ENCODE measurements at places on chromosomes 4 and X.
A peak's percentile ranks its signal among the peaks of the same experiment; 100 is the strongest.

- no peak for DNase-seq
Measured at GRCh38 chr4:36332023-36332781, 50.8 kb downstream of the DTHD1 start.

GRCh38 chr4:153142700-153143438 lies 61.4 kb upstream of the TRIM2 start:
- peak; percentile 82 for DNase-seq

- DNase-seq = peak; percentile 63
Measured at GRCh38 chr4:123444290-123444731, 47.7 kb downstream of the SPRY1 start.

GRCh38 chrX:76893930-76894329 lies 466.4 kb downstream of the MAGEE1 start:
- peak; percentile 1 for DNase-seq

DNA sequence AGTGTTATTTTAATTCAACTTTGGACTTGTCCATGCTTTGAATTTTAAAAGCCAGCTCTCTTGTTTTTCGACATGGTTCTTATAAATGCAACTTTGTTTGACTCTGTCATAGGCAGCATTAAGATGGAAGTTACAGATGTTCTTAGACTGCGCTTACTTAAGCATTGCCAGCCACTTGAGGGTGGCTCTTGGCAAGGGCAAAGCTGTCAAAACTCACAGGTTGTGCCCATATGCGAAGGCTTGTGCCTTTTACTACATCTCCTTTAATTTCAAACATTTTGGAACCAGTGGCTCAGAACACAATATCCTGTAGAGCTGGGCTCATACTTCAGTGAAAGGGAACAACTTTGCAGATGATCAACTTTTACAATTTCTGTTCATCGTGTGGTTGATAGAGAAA lies 135.5 kb downstream of the TRAM1L1 start:
- DNase-seq = no peak

DNA sequence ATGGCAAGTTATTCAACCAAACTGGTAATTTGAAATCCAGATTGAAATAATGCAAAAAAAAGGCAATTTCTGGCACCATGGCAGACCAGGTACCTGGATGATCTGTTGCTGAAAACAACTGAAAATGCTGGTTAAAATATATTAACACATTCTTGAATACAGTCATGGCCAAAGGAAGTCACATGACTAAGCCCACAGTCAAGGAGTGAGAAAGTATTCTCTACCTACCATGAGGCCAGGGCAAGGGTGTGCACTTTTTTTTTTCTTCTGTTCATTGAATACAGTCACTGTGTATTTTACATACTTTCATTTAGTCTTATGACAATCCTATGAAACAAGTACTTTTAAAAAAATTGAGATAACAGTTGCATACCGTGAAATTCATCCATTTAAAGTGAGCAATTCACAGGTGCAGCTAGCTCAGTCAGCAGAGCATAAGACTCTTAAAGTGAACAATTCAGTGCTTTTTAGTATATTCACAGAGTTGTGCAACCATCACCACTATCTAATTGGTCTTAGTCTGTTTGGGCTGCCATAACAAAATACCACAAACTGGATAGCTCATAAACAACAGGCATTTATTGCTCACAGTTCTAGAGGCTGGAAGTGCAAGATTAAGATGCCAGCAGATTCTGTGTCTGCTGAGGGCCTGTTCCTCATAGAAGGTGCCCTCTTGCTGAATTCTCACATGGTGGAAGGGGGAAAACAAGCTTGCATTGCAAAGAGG lies 4.8 kb upstream of the MPP1 start:
- peak; percentile 25 for DNase-seq

DNA sequence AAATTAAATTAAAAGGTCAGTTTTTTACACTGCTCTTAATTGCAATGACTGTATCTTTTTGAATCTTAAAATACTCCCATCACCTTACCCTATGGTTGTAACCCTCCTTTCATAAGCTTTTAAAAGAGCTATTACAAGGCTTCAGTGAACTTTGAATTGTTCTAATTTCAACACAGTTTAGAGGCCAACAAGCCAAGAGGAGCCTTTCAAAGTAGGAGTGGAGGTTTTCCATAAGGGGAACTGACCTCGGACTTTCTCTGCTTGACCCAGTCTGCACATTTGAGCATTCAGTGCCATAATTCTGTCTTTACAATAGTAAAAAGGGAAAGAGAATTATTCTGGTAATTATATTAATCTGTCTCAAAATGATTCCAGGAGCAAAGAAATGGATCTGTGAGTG lies 98.9 kb downstream of the PARM1 start:
- DNase-seq = no peak

GRCh38 chrX:47212381-47213293 lies 5.8 kb upstream of the CDK16 start:
- no peak for DNase-seq

DNA sequence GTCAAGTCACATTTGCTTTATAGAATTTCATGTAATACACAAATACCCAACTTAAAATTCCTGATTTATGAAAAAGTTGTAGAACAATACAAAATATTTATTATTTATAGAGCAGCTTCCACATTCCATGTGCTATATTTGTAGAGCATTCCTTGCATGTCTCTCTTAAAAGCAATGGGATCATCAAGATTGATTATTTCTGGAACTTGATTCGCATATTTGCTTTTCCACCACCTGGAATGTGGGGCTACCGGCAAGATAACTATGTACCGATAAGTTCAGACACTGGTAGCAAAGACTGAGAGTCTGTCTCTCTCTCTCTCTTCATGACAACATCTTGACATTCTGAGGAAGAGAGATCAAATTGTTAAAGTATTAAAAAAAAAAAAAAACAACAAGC lies 59.3 kb downstream of the MAPK10 start:
- no peak for DNase-seq

GRCh38 chrX:18649498-18649951 lies 22.4 kb downstream of the RS1 start:
- no peak for DNase-seq

DNA sequence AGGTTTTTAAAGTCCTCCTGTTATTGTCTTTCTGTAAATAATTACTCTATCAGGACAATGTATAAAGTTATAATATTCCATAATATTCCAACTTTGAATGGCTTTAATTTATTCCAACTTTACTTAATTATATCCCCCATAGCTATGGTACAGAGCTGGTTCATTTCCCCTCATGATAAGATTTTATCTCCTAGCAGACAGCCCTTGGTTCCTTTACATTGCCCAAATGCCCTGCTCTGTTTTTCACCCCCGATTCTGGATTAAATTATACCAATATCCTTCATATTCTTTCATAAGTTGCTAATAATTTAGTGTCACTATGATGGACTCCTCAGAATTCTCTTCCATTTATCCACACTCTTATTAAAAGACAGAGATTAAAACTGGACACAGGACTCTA lies 340.5 kb downstream of the MAPK10 start:
- no peak for DNase-seq

GRCh38 chrX:29382811-29383210 lies 795.6 kb downstream of the IL1RAPL1 start:
- DNase-seq = no peak

- no peak for DNase-seq
Measured at GRCh38 chrX:19829814-19830213, 57.6 kb downstream of the SH3KBP1 start.

- DNase-seq = no peak
Measured at GRCh38 chr4:152997771-152998487, 61.8 kb downstream of the FHDC1 start.

DNA sequence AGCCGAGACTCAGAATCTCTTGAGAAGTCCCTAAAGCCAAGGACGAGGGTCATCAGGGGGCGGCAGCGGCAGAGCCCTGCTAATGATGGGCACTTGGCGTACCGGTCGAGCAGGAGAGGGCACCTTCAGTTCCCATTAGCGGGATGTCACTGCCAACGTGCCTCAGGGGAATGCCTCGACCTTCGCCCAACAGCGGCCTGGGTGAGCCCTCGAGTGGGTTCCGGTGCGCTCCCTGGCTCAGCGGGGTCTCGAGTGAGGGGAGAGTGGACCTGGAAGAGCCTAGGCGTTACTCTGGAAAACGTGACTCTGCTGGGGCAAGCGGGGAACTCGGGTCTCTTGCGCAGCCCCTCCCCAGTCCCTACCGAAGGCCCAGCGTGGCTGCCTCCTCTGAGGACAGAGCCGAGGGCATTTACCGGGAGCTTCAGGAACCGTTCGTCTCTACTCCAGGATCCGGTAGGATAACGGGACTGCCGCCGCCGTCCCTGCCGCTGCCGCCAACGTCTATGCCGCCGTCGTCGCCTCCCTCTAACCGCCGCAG lies 36.9 kb downstream of the PGRMC1 start:
- DNase-seq = no peak

- DNase-seq = no peak
Measured at GRCh38 chr4:80705311-80705710, 325.2 kb upstream of the BMP3 start.

GRCh38 chr4:88818631-88819470 lies 121.2 kb upstream of the NAP1L5 start:
- peak; percentile 75 for DNase-seq

DNA sequence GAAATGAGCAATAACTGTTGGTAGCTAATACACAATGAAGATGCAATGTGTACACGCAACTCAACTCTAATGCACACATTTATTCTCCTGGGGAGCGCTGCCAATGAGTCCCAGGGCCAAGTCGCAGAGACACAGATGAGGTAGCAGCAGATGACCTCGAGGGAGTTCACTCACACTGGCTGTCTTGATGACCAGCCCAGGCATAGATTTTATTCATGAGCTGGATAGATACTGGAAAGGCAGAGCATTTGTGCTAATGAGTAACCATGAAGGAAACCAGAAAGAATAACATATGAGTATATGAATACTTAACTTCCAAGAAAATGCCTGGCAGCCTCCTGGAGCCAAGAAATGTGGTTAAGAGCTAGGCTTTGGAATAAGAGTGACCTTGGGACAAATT lies 42.3 kb downstream of the RASL11B start:
- DNase-seq = no peak

GRCh38 chrX:32155044-32155638 lies 1056.2 kb downstream of the DMD start:
- DNase-seq = no peak

- no peak for DNase-seq
Measured at GRCh38 chr4:186298031-186298647, 32.1 kb downstream of the F11 start.

GRCh38 chrX:2782171-2782570 lies 30.3 kb downstream of the XG start:
- DNase-seq = no peak

- DNase-seq = peak; percentile 53
Measured at GRCh38 chr4:48699475-48699874, 80.6 kb downstream of the FRYL start.

DNA sequence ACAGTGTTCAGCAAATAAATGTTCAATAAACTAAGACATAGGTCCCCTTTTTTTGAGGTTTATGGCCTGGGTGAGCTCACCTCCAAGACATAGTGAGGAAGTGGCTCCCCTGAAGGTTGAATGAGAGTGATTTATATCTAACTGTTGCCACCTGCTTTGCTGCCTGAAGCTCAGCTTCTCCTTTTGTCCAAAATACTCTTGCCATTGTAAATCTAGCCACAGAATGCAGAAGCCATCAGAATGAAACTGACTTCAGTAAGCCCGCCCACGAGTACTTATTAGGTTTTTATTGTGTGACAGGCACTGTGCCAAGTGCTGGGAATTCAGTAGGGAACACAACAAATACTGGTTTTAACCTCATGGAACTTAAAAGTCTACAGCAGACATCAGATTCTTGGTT lies 18.0 kb downstream of the SPINK2 start:
- DNase-seq = peak; percentile 24

- DNase-seq = peak; percentile 31
Measured at GRCh38 chrX:49838374-49838773, 9.3 kb downstream of the PAGE4 start.

DNA sequence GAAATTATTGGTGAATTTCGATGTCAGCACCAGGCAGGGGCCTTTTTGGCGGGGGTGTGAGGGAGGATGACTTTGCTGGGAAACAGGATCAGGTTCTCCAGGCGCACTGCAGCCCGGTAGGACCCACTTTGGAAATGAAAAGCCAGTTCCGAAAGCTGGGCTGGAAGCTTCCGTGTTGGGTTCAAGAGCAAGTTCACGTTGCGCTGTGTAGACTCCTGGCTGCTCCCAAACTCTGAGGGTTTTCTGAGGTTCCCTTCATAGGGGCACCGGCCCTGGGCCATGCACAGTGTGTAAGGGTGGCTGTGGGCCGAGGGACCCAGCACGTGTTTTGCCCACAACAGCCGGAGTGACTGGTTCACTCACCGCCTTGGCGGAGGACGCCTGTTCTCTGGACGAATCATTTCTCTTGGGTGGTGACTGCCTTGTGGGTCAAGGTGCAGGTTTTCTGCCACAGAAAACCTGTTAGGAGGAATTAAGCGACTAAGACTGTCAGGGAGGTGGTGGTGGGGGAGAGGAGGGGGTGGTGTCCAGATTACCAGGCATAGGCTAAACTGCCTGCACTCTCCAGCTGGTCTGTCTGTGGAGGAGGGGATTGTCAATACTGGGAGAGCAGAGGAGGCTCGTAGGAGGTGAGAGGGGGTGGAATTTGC lies 8.0 kb downstream of the SHOX start:
- DNase-seq = no peak

DNA sequence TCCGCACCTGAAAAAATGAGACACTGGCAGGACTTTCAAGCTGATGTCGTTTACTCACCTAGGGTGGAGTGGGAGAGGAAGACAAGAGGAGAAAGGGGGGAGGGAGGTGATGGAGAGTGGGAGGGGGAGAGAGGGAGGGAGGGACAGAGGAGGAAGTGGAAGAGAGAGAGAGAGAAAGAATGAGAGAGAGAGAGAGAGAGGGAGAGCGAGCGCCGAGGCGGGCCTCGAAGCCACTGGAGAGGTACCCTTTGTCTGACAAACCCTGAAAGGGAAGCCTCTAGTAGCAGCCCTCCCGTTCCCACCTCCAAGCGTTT lies 296 bp upstream of the ADGRL3 start:
- DNase-seq = no peak

DNA sequence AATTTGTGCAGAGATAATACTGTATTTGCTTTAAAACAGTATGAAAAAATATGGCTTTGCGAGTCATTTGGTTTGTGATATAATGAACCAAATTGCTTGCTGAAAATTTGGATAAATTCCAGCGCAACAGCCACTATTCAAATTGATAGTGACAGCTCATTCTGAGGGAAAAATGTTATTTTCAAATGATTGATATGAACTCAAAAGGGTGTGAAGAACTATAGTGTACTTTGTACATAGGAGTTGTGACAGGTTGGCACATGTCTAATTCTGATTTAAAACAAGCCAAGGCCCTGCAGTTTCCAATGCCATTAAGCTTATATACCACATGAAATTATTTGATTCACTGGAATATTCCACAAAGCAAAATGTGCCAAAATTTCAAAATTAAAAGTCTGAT lies 1628.9 kb upstream of the AGA start:
- DNase-seq = no peak

Measured in choroid plexus epithelial cell (primary cell).